ENCODE measurements at places on chromosomes 2 and 18.

GRCh38 chr2:7627583-7627982 is 710.4 kb downstream of the RNF144A start:
- no peak for DNase-seq

GRCh38 chr2:21966139-21966538 is 842.4 kb downstream of the TDRD15 start:
- no peak for DNase-seq

GRCh38 chr2:145359561-145359960 is 839.6 kb upstream of the ZEB2 start:
- DNase-seq: no peak

- DNase-seq: no peak
Measured at GRCh38 chr18:3012136-3013023, 564 bp downstream of the LPIN2 start.

GRCh38 chr2:145729481-145729880 is 1209.6 kb upstream of the ZEB2 start:
- DNase-seq: no peak

DNA sequence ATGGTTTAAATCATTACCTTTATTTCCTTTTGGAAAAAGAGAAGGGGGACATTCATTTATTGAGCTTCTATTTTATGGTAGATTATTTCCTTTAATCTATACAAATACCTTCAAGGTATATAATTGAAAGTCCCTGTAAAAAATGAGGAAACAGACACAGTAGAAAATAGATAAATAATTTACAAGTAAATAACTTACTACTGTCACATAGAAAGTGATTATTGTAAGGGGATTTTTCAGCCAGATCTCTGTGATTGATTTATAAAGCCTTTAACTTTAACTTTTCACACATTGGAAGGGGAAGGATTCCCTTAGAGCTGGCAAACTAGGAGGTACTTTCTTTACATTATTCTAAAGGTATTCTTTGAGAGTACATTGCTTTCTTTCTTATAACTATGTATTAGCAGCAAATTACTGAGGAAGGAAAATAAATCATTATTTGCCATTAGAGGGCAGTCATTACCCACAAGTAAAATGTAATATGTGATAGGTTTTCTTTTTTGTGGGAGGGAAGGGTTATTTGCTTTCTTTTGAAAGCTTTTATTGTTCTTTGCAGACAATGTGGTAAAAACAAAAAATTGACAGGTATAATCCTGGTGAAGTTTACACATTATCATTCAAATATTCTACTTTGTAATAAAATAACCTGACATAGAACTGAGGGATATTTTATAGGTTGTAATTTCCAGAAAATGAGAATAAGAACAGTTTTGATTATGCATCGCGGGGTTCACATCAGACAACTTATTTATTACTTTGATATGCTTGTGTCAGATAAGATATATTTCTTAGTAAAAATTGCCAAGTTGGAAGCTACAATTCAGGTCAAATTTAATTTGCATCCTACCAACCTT is 24.8 kb upstream of the RPE start:
- no peak for DNase-seq

DNA sequence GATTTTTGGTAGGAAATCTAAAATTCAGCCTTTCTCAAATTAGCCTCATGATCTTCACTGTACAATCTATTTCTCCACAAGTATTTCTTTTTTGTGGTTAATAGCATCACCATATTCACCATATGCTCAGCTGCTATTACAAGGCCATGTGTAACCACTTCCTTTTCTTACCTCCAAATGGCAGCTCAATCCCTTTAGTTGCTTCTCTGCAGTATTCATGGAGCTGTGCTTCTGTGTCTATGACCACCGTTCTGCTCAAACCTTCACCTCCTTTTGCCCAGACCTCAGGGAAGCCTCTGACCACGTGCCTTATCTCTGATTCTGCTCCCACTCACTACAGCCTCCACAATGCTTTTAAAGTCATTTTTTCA is 126.7 kb upstream of the TMEM200C start:
- DNase-seq: no peak

DNA sequence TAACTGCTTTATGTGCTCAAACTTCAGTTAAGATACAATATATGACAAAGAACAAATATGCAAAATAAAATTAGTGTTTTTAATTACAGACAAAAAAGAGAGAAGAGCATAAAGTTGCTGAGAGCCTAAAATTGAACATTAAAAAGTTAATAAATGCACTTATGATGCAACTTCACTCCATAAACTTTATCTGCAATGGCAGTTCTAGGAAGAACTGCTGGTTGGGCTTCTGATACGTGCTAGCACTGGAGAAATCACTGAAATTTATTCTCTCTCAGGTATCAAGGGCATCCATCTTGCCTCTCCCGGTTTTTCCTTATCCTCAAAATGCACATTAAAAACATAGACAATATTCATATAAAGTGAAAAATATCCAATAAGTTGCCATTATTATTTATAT is 35.7 kb downstream of the MYO3B start:
- DNase-seq: no peak

GRCh38 chr2:150495993-150496627 is 8.6 kb upstream of the RND3 start:
- DNase-seq: peak; percentile 94

DNA sequence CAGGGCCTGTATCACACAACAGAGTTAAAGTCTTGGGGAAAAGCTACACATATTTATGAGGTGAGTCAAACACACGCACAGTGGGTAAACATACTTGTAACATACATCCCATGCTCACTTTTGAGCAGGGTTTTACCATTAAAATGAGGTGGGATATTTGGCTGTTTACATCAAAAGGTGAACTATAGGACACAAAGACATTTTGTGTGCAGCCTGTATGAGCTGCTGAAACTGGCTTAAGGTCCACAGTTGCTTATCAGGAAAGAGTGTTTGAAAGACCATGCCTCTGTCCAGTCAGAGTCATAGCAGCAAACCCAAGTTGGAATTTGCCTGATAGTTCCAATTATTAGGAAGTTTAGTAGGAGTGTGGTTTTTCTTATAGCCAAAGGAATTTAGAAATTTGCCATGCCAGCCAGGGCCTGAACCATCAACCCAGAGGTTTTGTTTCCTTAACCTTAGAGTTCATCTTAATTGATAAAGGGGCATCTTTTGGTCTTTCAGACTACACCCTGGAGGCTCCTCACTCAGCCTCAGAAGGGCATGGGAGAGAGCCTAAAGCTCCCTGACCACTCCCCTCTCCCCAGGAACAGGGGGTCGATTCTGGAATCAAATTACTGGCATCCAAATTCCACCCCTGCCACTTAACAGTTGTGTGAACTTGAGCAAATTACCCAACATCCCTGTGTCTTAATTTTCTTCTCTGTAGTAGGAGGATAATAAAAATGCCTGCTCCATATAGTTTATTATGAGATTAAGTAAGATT is 29.9 kb upstream of the L3MBTL4 start:
- DNase-seq: no peak

- no peak for DNase-seq
Measured at GRCh38 chr2:64492821-64493220, 31.3 kb upstream of the AFTPH start.

GRCh38 chr2:26559556-26559955 is 81.6 kb downstream of the CIB4 start:
- DNase-seq: no peak

DNA sequence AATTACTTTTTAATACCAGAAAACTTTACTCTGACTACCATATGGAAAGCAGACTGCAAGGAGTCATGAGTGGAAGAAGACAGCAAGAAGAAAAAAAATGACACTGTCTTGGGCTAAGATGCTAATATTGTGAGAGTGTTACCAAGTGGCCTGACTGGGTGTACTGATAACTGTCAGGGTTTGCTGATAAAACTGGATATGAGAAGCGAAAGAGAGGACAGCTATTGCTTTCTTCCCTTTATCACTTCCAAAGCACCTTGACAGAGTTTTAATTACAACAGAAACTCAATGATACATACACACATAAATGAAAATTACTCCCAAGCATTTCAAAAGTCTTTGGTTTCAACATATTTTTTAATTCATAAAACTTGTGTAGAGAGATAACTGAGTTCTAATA is 368.5 kb downstream of the ZEB2 start:
- no peak for DNase-seq

GRCh38 chr2:11498543-11499034 is 32.6 kb upstream of the E2F6 start:
- no peak for DNase-seq

DNA sequence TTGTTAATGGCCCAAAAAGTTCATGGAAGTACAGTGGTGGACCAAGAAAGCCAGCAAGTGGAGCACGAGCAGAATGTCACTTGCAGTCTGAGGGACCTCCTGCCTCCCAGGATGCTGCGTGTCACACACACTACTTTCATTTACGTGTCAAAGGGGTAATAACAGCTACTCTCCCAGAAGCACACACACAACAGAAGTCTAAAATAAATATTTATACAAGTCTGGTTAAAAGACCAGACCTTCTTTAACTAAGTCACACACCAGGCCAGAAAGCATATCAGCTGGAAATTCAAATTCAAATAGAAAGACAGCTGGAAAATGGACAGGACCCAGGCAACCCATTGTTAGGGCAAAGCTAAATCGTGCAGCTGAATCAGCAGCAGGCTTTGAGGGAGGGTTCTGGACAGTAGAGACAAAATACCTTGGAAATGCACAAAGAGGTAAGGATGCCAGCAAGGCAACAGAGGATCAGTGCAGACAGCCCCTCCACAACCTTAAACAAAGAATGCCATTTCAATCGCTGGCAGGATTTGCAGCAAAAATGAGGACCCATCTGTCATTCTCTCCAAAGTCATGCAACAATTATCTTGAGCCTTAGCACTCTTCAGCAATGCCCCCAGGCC is 160.5 kb downstream of the TMEM163 start:
- DNase-seq: no peak

GRCh38 chr2:106983305-106983704 is 97.3 kb upstream of the ST6GAL2 start:
- no peak for DNase-seq

GRCh38 chr2:19358242-19359020 is at the start of gene OSR1:
Gene OSR1 (minus strand): TSS chr2:19358623. CDS start chr2:19353805, 4,818 bp downstream.
- no peak for DNase-seq

DNA sequence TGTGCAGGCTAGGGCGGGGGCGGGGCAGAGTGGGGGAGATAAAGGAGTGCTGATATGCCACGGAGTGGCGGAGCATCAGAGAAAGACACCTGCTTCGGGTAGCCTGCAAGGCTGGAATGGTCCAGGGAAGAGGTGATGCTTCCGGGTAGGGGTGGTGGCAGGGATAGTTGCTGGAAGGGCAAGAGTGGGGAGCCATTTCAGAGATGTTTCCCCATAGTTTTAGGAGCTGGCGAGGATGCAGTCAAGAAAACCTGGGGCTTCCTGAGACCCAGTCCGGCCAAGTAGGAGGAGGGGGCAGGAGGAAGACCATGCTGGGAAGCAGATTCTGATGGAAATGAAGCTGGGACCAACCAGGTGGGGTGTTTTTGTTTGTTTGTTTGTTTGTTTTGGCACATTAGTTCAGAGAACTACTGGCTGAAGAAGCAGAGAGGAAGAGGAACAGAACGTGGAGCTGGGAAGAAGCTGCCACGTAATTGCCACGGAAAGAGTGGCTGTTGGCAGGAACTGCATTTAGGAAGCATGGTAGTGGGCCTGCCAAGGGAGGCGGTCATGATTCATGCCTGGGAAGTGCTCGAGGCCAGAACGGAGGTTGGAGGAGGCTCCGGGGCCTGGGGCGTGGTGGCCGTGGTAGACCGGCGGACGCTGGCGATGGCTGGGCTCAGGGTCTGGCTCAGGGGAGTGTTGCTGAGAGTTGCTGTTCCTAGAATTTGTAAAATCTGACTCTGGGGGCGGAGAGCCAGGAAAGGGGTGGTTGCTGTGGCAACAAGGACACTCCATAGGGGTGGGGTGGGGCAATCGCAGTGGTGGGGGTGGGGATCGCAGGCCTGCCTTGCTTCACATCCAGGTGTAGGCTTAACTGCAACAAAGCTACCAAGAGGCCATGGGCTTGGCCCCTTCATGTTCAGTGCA is 8.6 kb upstream of the INPP5D start:
- DNase-seq: no peak

DNA sequence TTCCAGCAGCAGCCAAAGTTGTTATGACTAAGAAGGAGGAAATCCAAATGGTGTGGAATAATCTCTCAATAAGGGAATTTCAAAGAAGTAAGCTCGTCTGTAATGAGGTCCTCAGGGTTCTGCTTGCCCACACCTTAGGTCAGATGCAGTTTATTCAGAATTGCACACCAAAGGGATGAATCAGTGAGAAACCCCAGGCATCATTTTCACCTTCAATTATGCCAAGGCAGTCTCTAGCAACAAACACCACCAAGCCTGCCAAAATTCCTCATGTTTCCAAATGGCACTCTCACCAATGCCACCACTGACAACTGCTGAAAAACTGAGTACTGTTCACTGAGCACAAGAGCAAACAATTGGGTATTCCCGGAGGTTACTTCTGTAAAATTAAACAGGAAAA is 43.6 kb downstream of the KCNG3 start:
- no peak for DNase-seq

- DNase-seq: peak; percentile 65
Measured at GRCh38 chr2:9984871-9985480, 33.5 kb downstream of the GRHL1 start.

DNA sequence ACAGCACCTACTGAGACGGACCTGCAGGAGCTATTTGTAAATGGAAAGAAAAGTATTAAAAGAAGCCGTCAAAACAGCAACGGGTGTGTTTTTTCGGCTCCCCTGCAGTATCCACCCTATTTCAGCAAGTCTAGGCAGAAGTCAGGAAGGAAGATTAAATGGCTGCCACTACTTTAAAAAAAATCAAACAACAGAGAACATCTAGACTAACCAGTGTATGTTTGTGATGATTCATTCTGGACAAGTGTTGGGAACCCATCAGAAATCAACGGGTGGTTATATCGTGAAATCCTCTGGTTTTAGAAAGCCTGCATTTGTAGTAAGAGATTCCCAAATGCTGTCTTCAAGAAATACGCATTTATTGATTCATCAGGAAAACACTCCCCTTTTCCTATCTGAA is 9.0 kb downstream of the PMAIP1 start:
- DNase-seq: no peak
